Right ventricle myocardium inferior (tissue), 1 donor: ENCODE measurements at places on chromosomes 7 and 10.

GRCh38 chr7:66181329-66181728, 23.8 kb upstream of the TPST1 start:
- DNase-seq, result no peak

GRCh38 chr7:66304536-66304935, 99.4 kb downstream of the TPST1 start:
- DNase-seq, result no peak

- no peak for DNase-seq
Observed at GRCh38 chr10:70504521-70505358, 26.2 kb downstream of the PALD1 start.

DNA sequence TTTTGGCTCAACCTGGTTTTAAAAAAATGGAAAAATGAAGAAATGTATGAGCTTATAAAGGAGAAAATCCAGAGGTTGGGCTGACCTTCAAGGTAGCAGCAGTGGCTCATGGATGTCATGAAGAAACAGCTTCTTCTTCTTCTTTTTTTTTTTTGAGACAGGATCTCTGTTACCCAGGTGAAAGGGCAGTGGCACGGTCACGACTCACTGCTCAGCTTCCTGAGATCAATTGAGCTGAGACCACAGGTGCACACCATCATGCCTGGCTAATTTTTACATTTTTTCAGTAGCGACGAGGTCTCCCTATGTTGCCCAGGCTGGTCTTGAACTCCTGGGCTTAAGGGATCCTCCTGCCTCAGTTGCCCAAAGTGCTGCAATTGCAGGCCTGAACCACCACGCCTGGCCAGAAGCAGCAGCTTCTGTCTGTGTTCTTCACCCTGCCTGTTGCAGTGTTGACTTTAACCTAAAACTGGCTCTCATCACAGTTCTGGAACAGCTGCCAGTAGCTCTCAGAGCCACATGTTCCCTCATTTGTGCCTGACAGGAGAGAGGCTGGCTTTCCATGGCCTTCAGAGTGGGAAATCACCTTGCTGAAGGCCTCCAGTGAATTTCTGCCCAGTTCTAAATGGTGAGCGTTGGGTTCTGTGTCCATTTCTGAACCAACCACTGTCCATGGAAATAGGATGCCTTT, 117.7 kb downstream of the PFKFB3 start:
- no peak for DNase-seq

DNA sequence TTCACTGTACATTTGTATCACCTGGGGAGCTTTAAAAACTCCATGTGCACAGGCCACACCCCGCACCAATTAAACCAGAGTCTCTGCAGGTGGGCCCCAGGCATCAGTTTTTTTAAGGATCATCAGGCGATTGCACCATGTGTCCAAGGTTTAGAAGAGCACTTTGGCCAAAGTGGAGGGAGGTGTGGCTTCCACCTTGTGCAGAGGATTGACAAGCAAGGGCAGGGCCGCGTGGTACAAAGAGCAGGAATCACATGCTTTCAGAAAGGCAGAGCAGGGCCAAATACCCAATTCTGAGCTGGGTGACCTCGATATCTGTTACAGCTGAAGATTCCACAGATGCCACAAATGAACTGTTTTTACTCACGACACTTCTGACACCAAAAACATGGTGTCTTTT, 52.4 kb downstream of the NOC3L start:
- no peak for DNase-seq

DNA sequence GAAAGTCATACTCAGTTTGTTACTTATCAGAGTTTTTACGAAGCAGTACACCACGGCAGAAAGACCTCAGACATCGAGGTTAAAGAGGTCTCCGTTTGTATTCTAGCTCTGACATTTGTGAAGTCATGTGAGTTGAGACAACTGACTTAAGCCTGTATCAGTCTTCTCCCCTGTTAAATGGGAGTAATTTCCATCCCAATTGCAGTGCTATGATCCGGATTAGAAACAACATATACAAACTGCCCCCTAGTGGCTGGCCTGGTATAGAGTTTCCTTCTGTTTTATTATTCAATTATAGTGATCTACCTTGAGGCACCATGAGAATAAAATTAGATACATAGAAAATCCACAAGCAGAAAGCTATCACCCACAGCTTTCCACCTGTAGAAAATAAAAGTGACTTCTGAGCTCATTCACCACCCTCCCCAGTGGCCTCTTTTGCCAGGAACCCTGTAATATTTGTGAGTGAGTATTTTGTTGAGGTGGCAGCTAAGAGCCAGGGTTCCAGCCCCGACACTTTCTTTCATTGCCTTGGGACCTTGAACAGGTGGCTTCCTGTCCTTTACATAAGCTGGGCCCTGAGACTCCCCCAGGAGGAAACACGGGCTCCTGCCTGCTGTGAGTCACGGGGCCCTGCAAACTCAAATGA, 607.2 kb upstream of the MGMT start:
- no peak for DNase-seq

DNA sequence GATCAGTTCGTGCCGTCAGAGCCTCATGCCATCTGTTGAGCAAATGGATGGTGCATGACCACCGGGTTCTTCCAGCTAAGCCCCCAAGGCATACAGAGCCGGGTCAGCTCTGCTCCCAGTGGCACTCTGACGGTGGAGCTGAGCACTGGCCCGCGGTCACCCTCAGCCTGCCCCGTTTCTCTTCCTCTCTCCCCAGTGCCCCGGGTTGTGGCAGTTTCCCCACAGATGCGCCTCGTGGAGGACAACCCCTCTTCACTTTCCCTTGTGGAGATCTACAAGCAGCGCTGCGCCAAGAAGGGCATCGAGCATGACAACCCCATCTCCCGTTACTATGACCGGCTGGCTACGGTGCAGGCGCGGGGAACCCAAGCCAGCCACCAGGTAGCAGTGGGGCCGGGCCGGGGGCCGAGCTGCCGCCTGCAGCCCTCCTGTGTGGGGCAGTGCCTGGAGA, 129.9 kb downstream of the TRRAP start:
- DNase-seq, result no peak

- no peak for DNase-seq
Observed at GRCh38 chr7:83429493-83429892, 219.4 kb downstream of the SEMA3E start.

DNA sequence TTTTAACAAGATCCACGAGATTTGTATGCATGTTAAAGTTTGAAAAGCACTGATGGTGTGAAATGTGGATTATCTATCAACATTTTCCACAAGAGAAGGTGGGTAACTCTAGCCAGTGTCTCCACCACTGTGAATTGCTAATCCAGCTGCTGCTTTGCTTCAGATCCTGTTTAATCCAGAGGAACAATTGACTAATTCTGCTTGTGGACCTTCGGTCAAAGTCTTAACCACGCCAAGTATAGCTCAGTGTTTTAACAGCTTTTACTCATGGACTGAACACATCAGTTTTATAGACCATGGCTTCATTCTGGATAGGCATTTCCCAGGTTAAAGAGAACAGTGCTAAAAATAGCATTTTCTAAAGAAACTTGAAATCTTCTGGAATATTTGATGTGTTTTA, 23.5 kb downstream of the ADK start:
- DNase-seq, result no peak

GRCh38 chr10:48784031-48784430, 99.4 kb downstream of the WDFY4 start:
- DNase-seq, result no peak

- no peak for DNase-seq
Observed at GRCh38 chr10:78313636-78314035, 280.0 kb downstream of the RPS24 start.

DNA sequence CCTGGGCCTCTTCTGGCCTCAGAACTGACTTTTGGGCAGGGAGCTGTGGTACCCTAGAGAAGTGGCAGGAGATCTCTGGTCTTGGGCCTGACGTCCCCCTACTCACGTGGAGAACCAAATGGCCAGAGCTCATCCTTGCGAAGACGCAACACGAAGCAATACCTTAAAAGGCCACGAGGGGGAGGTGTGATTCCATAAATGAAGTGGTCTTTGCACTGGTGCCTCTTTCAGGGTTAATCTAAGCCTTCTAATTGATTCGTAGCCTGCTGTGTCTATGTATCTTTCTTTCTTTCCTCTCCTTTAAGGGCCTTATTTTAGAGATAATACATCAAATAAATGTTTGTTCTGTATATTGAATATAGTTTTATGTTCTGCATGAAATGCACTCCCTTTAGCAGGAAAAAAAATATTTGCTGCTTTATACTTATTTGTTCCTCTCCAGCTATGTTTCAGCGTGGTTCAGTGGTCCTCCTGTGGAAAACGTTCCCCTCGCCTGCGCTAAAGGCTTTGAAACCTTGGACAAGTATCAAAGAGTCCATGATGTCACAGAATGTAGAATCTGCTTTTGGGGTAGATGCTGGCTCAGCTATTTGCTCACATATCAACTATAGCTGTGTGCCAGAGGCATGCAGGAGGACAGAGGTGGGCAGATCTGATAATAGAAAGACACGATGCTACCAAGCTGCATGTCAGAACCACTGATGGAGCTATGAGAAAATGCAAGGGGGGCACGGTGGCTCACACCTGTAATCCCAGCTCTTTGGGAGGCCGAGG, 41.0 kb downstream of the STRA8 start:
- DNase-seq, result no peak

- no peak for DNase-seq
Observed at GRCh38 chr10:28137907-28138880, 139.3 kb upstream of the ODAD2 start.

DNA sequence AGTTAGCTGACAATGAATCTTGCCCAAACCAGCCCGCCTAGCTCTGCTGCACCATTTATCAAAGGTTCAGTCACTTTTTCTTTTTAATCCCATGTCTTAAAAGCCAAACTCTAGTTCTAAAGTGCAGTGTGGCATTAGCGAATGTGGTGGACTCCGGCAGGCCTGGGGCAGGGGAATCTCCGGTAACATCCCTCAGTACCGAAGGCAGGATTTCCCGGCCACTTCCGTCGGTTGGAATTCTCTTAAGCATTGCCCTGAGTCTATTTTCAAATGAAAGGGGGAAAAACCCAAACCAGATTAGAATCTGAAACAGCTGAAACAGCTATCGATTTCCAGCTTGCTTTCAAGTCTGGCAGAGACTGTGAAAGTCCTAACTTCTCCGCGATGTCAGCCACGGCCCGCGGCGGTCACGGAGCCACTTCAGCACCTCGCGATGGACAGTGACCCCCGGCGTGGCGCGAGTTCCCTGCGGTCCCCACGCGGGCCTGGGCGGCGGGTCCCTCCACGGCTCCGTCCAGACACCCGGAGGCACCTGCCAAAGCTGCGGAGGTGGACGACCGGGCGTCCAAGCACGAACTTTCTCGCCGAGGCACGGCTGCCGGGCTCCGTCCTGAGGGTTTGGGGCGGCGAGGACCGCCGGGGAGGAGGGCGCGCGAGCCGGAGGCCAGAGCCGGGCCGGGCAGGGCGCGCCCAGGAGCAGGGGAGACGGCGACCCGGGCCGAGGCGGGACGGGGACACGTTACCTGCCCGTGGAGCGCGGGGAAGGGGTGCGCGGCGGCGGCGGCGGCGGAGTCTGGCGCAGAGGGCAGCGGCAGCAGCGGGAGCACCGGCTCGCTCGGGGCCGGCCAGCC, 745 bp downstream of the TCERG1L start:
- DNase-seq, result no peak

GRCh38 chr7:24652251-24652939, 79.1 kb downstream of the PALS2 start:
- no peak for DNase-seq

DNA sequence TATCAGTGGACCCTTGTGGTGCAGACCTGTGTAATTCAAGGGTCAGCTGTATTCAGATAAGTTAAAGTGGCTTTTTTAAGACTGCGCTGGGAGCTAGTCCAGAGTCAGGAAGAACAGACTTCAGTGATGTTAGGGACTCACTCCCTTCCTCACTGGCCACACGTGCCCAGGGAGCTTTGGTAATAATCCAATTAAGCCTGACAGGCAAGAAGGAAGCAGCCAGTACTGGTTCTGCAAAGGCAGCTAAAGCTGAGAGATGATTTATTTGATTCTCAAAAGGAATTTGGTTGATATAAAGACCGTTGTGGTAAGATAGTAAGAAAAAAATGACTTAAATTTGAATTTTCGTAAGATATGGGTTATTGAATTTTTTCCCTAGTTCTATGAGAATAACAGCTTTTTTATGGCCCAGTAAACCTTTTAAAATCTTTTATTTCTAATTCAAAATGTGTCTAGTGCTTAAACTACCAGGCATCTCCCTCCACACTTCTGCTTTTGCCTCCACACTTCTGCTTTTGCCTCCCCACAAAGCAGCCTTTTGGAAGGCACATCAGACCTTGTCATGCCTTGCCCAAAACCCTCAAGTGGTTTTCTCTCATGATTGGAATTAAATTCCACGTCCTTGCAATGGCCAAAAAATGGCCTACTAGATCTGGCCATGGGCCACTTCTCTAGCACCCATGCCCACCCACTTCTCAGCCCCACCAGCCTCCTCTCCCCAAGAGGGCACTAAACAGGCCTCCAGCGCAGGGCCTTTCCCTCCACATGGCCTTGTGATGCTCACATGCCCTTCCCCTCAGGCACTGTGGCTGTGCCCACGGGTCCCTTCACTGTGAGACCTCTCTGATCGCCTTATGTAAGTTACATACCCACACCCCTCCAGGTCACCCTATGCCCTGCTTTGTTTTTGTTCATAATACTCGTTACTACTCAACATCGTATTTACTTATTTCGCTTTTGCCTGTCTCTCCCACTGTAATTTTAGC, 92.5 kb downstream of the POU6F2 start:
- no peak for DNase-seq

GRCh38 chr10:110733218-110733952, 89.2 kb downstream of the RBM20 start:
- no peak for DNase-seq

DNA sequence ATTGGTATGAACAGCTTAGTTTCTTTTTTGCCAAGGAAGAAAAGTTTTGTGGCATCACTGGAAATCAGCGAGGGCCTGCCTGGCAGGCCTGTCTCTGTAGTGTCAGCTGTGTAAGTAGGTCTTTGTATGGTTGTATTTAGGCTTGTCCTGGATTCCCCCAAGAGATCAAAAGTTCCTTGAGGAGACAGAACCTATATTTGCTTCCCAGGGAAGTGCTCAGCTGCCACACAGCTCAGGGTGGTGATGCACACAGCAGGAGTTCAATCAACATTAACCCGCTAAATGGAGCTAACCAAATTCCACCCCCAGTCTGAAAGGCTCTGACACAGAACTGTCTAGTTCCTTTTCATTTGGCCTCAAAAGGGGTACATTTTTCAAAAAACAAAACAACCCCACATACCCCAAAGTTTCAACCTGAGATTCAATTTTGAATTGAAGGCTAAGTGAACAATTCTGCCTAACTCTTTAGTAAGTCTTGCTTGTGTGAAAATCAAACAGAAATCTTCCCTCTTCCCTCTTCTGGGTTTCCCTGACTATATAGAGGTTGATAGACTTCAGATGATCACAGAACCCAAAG, 124.4 kb downstream of the CLEC2L start:
- no peak for DNase-seq

DNA sequence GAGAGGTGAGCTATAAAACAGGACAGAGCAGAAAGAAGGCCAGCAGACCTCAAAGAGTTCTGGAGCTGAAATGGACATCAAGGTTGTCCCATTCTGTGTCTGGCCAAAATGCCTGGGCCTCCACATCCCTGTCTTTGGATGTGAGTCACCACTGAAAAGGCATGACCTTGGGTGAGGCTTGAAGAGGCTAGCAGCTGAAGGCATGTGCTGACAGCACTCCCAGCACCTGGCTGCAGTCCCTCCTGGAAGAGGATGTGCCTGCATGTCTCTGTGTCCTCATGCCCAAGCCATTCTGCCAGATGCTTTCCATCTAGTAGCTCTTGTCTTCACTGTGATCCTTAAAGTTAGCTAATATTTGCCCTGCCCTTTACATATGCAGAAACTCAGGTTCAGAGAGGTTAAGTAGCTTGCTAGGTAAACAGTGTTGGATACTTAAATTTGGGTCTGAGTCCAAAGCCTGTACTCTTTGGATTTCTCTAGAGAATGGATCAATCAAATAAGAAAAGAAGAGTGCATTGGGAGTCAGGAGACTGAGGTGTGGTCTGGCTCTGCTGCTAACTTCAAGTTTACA, 35.8 kb downstream of the HECW1 start:
- DNase-seq, result no peak
